ENCODE measurements at places on chromosomes 12 and 14.

DNA sequence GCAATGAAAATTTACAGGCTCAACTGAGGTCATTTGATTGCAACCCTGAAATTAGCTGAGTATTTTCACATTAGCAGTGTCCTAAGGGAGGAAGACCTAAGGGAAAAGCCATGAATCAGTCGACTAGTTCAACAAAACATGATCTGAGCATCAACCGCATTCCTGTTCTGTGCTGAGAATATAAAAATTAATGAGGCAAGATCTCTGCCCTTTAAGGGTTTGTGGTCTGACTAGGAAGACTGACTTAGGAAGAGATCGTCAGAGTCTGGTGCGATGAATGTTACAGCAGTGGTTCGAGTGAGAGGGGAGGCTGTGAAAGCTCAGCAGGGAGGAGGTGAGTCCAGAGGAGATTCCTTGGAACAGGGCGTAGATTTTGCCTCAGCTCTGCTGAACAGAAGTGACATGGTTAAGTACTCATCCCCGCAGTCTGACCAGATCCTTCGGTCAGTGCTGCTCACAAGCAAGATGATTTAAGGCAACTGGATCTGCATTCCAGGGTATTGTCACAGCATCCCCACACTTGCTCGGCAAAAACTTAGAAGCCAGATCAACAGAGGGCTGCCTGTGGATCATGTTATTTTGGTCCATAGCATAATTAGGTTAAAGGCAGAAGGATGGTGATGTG, 49.6 kb downstream of the BMAL2 start:
- DNase-seq, result no peak

DNA sequence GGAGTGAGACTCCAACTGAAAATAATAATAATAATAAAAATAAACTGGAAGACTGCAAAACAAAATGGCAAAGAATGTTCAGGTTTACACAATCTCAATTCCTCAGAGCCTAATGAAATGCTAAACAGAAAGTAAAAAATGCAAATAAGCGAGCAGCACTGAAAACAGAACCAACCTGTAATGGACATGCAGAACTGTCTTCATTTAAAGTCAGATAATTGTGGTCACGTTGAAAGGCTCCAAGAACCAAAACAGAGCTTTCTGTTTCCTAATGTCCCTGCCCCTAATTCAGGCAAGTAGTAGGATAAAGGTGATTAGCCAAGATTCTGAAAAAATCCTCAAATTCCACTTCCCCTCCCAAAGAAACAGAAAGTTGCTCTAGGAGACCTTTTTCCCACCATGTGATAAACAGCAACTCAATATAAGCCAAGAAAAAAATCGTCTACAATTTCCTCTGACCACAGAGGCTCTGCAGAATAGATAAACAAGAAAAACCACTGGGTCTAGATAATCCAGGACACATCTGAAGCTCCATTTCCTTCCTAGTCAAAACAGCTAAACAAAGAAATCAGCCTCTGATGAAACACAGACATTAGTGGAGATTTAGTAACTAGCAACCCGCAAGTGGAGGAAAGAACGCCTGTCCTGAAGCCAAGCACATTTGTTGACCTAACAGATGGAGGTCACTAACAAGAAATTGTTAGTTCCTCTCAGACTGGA, 3.0 kb downstream of the MIS18BP1 start:
- no peak for DNase-seq

- no peak for DNase-seq
Measured at GRCh38 chr14:24844011-24844410, 205.9 kb downstream of the STXBP6 start.

- no peak for DNase-seq
Measured at GRCh38 chr12:88241862-88242570, 99.9 kb downstream of the TMTC3 start.

- no peak for DNase-seq
Measured at GRCh38 chr12:2841056-2841650, 6.3 kb upstream of the NRIP2 start.

- no peak for DNase-seq
Measured at GRCh38 chr12:13243516-13244070, 47.1 kb downstream of the EMP1 start.

GRCh38 chr14:60645126-60645741, 4.0 kb downstream of the SIX1 start:
- no peak for DNase-seq

- DNase-seq, result no peak
Measured at GRCh38 chr12:62484233-62484632, 17.6 kb downstream of the MON2 start.

DNA sequence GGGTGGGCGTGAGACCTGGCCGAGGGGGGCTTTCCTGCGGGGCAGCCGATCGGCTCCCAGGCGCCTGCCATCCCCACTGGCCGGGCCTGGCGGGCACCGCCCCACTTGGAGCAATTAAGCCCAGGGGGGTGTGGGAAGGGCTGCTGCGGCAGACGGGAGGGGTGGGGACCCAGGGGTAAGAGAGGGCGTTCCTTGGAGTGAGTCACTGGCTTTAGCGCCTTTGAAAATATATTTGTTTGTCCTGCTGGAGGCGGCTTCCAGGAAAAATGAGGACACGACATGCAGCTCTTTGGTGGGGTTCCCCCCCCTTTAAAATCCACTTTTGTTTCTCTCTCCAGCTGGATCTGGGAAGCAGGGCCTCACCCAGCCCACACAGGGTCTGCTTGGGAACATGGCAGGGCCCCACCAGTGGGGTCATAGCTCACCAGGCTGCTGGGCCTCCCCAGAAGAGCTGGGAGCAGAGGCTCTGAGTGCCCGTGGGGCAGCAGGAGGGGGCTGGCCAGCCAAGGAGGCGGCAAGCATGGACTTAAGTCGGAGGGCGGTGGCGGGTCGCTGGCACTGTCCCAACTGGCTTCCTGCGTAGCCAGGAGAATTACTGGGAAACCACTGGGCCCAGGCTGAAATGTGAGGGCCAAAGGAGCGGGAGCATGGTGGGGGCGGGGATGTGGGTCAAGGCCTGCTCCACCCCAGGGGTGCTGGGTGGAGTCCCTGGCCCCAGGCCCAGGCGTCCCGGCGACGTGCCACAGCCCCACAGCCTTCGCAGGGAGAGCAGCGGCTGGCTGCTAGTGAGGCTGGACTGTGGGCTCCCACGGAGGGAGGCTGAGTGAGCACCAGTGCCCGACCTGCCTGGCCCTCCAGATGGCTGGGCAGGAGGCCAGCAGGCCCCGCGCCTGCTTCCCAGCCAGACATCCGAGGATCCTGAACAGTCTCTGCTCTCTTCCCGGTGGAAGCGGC, 128.0 kb downstream of the RFLNA start:
- no peak for DNase-seq

GRCh38 chr14:21063479-21063878, 5.9 kb downstream of the RNASE8 start:
- no peak for DNase-seq

DNA sequence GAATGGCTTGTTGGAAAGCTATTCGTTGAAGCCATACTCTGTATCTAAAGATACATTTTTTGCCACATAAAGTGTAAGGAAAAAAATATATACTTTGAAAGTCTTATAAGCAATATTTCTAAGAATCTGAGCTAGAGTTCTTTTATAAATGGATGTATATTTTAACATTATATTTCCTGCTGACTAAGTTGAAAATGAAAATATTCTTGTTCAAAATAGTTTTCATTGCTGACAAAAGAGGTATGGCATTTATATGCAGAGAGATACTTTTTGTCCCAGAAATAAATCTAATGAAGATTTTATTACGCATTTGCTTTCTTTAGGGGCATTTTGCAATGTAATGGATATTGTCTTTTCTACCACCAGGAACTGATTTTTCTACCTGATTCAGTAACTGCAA, 834.9 kb downstream of the LRFN5 start:
- no peak for DNase-seq

DNA sequence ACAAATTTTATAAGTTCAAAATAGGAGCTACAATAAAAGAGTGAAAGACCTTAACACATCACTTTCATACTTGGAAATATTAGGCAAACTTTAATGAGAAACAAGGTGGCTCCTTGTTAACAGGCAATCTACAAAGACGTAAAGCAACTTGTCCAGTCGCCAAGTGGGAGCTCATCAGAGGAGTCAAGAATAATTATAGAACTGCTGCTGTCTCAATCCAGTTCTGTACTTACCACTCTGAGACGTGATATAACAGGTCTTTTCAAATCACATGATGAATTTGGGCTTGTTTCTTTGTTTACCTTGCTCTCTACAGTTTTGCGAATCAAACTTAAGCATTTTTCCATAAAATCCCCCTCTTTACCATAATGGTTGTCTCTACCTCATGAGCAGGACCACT, 3.6 kb downstream of the YBX3 start:
- DNase-seq, result no peak

GRCh38 chr12:126608607-126609175, 1543.5 kb downstream of the AACS start:
- no peak for DNase-seq

DNA sequence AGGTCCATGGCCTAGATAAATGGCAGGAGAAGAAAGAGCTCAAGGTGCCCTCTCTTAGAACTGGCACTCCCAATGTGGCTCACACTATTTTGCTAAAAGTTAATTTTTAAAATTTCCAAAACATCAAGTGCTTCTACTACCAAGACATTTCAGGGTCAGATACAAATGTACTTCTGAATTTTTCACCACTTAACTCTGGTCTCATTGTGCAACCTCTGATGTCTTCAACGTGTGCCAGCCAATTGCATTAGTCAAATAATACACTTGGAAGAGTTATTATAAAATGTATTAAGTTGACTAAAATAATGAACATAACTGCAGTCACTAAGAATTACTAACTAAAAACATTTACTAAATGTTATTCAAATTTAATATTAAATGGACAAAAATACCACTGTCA, 41.3 kb downstream of the SLC25A47 start:
- no peak for DNase-seq

DNA sequence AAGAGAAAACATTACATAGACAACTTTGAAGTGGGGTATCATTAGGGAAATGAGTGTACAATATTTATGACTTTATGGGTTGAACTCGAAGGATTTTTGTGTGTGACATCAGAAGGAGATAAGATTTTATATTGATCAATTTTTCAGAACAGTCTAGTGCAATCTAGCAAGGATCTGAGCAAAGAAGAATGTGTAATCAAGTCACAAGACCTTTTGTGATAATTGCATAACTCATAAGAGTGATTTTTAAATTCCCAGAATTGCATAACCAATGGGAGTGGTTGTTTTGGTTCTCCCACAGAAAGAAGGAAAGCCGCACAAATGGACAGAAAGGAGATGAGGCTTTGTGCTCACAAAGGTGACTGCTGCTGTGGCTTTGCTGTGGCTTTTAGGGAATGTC, 441.8 kb upstream of the FLRT2 start:
- DNase-seq, result no peak

DNA sequence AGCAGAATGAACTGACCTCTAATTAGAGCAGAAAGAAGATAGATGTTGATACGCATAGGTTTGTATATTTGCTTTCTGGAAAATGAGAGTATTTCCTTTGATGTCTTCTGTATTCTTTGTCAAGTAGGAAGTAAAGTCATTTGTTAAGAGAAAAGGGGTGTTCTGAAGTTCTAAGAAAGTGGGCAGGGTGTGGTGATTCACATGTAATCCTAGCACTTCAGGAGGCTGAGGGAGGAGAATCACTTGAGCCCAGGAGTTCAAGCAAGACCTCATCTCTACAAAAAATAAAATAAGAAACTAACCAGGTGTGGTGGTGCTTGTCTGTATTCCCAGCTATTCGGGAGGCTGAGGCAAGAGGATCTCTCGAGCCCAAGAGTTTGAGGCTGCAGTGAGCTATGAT, 2.8 kb downstream of the RHNO1 start:
- DNase-seq, result no peak

DNA sequence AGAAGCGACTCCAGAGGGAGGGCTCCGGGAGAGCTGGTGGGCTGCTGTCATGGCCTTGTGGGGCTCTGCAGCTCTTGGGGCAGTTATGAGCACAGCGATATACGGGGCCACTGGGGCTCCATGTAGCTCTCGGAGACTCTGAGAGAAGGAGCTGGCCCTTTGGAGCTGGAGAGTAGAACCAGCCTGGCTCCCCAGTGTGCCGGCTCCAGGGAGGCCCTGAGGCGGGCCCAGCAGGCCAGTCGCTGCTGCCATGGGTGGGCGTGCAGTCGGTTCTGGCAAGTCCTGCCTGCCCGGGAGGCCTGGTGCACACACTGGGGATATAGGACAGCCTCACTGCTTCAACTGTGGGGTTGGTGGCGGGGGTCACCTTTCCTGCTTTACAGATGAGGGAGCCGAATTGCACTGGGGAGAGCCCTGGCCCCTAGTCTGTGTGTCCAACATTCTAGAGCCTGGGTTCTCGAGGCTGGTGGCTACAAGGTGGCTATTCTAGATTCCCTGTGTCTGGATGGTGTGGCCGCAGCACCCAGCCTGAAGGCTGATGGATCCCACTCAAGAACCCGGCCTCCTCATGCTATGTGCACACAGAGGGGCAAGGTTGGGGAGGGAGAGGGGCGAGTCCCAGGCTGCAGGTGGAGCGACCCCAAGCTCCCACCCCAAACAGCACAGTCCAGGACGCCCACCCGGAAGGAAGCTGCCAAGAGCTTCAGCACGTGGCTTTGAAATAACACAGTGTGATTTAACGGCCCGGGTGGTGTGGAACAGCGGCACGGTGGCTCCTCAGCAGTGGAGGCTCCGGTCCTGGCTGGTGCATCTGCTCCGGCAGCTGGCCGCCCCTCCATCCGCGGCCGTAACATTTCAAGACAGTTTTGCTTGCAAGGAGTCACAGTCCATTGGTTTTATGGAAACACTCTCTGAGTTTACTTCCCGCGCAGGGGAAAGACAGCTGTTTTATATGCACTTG, 188.3 kb upstream of the C14orf180 start:
- DNase-seq, result no peak

- no peak for DNase-seq
Measured at GRCh38 chr14:104977681-104978653, at the start of gene AHNAK2. Gene AHNAK2, minus strand, starts transcription at chr14:104978374. Its CDS starts 137 bp downstream, at chr14:104978237.

GRCh38 chr14:28767853-28768741, 1.5 kb downstream of the FOXG1 start:
- no peak for DNase-seq

DNA sequence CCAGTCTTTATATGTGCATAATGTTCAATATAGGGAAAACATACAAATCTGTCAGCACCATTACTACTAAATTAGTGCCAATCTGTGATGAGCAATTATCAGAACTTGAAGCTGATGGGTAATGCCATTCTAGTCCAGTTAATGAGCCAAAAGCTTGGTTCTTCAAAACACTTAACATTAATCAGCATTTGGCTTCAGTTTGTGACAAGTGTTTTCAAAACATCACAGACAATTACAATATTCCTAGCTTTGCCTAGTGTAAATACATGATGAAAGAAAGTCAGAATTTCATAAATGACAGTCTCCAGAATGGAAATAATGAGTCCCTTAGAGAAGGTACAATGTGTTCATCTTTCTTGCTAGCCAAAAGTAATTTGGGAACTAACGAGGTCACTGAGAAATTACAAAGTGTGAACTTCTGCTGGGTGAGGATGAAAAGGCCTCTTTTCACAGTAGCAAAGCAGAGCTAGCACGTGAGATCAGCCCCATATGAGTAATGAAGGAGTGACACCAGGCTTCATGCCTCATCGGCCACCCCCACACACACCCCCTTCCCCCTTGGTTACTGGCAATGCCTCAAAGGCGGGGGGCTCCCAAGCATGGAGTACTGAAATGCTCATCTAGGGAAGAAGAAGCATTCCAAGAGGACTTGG, 180.6 kb upstream of the EEA1 start:
- no peak for DNase-seq

GRCh38 chr12:112855375-112855774, 51.4 kb upstream of the OAS1 start:
- no peak for DNase-seq

GRCh38 chr14:106491851-106492250, 965.5 kb downstream of the TMEM121 start:
- DNase-seq, result no peak

- no peak for DNase-seq
Measured at GRCh38 chr12:128753438-128753837, 70.3 kb downstream of the SLC15A4 start.

Measured in stimulated activated CD8-positive, alpha-beta memory T cell treated with anti-CD3 and anti-CD28 coated beads, Interleukin-4, amount 100 ng/mL, for 1 hour (primary cell).